ENCODE measurements at places on chromosomes 4 and X. TPM values are rescaled to one million over a fixed set of nuclear protein-coding genes. Genes with fewer than 3 reads are reported as not detected.

GRCh38 chr4:109749388-109750082 lies 19.7 kb upstream of the PLA2G12A start:
- no peak for DNase-seq

GRCh38 chr4:149765630-149766029 lies 50.0 kb downstream of the IQCM start:
- DNase-seq: no peak

DNA sequence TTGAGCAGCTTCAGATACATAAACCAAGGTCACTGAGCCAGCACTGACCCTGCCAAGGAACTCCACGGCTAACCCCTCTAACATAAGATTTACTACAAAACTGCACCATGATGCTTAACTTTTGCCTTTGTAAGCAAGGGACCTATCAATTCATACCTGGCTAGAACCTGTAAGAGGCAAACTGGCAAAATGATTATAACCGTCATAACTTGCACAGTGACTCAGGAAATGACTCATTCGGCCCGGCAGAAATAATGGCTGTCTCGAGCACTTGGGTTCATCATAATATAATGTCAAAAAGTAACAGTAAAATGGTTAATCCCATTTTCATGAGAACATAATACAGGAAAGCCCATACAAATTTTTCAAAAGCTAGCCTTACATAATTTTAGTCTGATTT lies 17.2 kb downstream of the RASGEF1B start:
- no peak for DNase-seq

DNA sequence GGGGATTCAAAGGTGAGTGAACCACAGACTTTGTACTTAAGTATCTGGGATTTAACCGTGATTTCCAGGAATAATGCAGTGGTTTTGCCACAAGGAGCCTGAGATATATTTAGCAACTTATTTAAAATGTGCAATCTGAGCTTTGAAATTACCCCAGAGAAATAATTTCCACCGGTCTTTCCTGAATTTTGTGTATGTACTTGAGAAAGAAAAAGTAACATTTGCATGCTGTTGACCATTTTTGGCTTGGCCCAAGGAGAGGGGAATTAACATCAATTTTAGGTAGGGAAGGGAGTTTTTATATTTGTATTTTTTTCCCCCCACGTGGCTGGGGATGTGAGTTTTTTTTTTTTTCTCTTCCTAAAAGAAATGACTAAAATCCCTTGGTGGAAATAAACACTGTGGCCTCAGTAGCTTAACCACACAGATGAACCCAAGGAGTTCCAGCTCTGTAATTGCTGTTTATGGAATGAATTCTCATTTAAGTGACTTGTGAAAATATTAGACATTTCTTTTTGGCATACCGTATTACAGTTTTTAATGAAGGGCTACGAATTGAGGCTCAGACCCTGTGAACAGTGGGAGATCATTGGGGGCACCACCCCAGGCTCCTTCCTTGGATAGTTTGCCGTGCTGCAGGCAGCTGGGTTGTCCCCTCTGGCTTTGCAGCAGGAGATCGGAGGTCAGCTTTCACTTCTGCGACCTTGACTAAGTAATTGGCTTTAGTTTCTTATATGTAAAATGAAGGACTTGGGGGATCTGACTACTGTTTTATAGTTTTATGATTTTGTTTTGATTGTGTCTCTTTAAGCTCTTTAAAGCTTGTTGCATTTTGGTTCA lies 116.1 kb downstream of the ARHGAP10 start:
- DNase-seq: no peak

GRCh38 chr4:76702440-76703122 lies 195.4 kb downstream of the SOWAHB start:
- no peak for DNase-seq

DNA sequence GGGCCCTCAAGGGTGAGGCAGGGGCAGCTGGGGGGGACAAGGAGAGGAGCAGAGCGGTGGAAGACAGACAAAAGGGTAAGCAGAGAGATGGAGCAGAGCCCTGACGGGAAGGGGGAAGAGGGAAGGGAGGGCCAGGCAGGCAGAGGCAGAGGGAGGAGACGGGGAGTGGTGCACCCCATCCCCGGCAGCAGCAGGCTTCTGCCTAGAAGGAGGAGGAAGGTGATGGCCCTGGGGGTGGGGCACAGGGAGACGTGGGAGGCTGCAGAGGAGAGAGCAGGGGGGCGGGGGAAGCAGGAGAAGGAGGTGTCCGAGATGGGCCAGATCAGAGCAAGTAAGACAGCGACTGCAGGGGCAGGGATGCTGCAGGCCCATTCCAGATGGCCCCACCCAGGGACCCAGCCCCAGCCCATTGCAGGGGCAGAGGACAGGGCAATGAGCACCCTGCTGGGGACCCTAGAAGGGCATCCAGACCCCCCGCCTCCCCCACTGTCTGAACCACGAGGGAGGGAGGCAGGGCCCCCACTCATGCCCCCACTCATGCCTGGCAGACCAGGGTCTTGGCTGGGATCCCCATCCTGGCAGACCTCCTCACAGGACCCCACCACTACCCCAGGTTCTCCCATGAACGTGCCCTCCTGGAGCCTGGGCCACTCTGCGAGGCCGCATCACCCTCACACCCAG lies 2.7 kb downstream of the L1CAM start:
- no peak for DNase-seq

- no peak for DNase-seq
Observed at GRCh38 chr4:155885666-155886065, 17.8 kb upstream of the TDO2 start.

DNA sequence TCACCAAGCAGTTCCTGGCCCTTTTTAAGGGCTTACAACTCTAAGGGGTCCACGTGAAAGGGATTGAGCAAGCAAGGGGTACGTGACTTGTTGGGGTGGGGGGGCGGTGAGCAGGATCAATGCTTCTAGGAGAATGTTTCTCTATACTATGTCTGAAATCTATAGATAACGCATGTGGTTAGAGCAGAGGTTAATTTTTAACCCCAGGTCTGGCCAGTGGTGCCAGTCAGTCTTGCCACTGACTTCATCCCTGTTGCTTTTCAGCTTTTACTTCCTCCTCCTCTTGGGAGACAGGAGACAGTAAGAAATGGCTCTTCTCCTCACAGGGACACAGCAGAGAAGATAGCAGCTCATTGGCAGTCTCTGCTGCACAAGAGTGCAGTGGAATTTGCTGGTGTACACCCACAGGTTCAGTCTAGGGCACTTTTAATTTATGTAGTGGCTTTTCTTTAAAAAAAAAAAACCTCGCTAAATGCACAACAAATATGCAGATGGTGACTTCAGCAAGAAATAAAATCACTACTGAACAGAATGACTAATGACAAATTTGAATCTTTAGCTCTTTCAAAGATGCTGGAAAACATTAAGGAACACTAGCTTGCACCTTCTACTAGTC lies 190.5 kb downstream of the CCNG2 start:
- DNase-seq: no peak

DNA sequence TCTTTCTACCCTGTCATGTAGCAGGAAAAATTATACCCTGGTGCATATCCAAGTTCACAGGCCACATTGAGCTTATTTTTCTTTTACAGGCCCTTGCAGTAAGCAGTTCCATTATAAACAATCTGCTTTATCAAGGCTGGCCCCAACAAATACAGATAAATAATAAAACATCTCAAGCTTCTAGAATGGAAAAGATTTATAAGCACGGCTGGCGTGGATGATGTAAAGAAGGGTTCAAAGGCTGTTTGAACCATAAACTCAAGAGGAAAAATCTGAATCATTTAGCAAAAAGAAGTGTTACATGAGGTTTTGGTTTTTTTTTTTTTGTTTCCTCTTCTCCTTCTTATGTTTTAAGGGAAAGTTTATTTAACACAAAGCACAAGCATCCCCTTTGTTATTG lies 109.7 kb downstream of the UNC5C start:
- no peak for DNase-seq

DNA sequence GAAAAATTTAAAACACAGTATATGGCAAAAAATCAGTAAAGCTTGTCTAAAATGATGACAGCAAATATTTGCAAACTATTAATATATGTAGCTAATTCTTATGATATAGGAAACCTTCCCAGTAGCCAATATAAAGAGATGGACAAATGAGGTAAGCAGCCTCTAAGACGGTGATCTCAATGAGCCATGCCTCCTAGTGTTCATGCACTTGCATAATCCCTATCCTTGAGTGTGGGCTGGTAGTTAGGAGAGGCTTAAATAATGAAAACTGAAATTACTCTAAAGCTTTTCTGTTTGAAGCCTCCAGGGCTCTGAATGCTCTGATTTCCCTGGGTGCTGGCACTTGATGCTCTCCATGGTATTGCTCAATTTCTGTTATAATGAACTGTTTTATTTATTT lies 24.6 kb upstream of the ARMCX4 start:
- DNase-seq: no peak

DNA sequence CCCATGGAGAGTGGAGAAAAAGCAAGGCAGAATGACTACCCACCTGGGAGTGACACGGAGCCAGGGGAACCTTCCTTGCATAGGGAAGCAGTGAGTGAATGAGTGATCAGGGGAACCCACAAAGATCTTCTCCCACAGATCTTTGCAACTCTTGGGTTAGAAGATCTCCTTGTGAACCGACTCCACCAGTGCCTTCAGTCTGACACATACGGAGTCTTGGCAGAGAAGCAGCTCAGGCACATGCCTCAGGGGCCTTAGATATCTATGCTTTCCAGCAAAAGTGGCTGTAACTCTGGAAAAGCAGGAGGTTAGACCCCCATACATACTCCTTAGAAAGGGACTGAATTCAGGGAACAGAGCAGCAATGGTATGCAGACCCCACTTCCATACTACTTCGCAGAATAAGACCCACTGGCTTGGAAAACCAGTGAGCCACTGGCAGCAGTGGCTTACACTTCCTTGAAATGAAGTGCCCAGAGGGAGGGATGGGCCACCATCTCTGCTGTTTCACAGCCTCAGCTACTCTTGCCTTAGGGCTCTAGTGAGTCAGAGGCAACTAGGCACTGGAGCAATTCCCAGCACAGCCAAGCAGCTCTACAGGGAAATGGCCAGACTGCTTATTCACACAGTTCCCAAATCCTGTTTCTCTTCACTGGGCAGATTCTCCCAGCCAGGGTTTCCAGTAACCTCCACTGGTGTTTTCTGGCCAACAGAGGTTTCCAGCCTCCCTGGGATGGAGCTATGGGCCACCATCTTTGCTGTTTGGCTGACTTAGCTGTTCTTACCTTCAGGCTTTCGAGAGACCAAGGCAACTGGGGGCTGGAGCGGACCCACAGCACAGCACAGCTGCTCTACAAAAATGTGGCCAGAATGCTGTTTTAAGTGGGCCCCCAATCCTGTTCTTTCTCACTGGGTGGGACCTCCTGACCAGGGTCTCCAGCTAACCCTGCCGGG lies 82.8 kb upstream of the TCEAL2 start:
- DNase-seq: no peak

DNA sequence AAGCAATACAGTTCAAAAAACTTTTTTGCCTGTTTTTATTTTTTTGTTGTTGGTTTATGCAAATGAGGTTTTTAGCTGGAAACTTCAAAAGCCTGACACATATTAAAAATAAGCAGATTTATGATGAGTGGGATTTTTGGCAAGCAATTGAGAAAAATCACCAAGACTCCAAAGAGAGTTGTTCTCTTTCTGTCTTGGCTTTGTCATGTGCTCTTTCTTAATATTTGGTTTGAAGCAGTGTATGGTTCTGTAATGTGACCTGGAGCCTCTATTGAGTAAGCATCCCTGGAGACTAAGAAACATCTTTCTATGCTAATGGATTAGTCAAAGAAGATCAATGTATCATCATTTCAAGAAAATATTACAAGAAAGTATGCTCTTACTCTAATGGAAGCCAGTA lies 11.7 kb downstream of the TRIM2 start:
- no peak for DNase-seq

DNA sequence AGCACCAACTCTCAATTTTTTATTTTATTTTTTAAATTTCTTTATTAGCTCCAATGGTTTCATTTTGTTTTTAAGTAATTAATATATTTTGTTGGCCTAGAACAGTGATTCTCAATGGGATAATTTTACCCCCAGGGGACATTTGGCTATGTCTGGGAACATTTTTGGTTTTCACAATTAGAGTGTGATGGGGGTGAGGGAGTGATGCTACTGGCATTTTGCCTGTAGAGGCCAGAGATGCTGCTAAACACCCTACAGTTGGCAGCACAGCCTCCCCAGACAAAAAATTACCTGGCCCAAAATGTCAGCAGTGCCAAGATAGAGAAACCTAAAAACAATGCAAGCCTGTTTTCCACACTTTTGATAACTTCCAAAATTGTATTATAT lies 64.6 kb downstream of the HHIP start:
- no peak for DNase-seq

- DNase-seq: no peak
Observed at GRCh38 chr4:37735578-37735977, 49.4 kb upstream of the RELL1 start.

DNA sequence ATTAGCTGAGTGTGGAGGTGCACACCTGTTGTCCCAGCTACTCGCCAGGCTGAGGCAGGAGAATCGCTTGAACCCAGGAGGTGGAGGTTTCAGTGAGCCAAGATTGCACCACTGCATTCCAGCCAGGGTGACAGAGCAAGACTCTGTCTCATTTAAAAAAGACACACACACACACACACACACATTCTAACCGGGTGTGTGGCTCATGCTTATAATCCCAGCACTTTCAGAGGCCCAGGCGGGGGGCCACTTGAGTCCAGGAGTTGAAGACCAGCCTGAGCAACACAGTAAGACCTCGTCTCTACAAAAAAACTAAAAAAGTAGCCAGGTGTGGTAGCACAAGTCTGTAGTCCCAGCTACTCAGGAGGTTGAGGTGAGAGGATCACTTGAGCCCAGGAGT lies 152.3 kb downstream of the LRBA start:
- DNase-seq: no peak

DNA sequence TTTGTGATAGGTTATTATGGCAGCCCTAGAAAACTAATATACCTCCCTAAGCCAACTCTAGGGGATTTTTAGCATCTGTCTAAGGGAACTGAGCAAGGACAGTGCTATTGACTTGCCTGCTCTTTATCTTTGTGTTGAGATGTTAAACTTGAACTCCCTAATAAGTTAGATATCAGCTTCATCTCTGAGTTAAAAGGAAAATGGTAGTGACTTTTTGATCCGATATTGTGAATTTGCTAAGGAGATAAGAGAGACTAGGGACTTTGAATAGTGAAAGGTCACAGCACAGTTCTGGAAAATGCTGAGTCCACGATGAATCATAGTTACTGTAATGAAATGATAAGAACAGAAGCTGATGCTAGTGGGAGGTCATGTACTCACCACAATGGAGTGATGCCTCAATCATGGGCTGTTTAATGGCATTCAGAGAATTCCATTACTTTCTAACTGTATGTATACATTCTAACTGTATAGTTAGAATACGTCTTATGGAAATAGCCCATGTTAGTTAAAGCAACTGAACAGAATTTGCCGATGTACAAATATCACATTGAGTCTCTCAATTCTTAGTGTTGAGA lies 147.2 kb downstream of the GLRA3 start:
- no peak for DNase-seq

The TMEM255A gene
- not detected for total RNA-seq

The SPANXD gene
- not detected for total RNA-seq

The GNRHR gene
- not detected for total RNA-seq

The LDOC1 gene
- total RNA-seq: 7.1 TPM

The CENPVL2 gene
- not detected for total RNA-seq

The TEX13B gene
- not detected for total RNA-seq

The TCEAL7 gene
- total RNA-seq: not detected

The FAT1 gene
- total RNA-seq: not detected

The PASD1 gene
- total RNA-seq: not detected

The GYG2 gene
- not detected for total RNA-seq

The RXFP1 gene
- not detected for total RNA-seq
